ENCODE measurements at places on chromosomes 1 and 21.

DNA sequence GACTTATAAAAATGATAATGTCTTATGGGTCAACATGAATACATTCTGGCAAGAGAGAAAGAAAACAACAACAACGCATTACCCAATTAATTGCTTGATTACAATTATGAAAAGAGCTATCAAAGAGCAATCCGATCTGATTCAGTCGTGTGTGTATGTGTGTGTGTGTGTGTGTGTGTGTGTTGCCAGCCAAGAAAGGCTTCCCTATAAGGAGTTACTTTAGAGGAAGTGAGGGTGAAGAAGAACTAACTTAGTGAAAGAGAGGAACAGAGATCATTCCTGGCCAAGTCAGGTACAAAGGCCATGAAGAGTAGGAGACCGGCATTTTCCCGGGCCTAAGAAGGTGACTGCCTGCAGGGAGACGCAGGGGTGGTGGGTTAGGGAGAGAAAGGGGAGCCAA is 9.4 kb downstream of the TMEM35B start:
- no peak for DNase-seq

- no peak for DNase-seq
Observed at GRCh38 chr1:77847621-77848080, 40.8 kb upstream of the NEXN start.

GRCh38 chr1:59318271-59318860 is 21.5 kb downstream of the FGGY start:
- DNase-seq = no peak

DNA sequence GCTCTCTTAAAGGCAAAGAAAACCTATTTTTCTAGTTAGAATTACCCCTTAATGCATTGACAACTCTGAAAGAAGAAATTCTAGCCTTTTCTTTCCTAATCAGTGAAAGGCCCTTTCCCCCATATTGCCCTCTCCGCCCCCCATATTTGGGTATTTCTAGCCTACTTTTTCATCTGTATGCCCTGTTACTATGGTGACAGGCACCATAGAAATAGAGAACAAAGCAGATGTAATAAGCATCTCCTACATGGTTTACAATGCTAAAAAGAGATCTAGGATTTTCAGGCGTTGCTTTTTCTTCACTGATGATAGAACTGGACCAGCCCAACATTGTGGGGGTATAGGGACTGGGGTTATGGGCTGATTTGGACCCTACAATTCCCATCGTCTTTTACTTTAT is 14.5 kb downstream of the LRRC8B start:
- no peak for DNase-seq

DNA sequence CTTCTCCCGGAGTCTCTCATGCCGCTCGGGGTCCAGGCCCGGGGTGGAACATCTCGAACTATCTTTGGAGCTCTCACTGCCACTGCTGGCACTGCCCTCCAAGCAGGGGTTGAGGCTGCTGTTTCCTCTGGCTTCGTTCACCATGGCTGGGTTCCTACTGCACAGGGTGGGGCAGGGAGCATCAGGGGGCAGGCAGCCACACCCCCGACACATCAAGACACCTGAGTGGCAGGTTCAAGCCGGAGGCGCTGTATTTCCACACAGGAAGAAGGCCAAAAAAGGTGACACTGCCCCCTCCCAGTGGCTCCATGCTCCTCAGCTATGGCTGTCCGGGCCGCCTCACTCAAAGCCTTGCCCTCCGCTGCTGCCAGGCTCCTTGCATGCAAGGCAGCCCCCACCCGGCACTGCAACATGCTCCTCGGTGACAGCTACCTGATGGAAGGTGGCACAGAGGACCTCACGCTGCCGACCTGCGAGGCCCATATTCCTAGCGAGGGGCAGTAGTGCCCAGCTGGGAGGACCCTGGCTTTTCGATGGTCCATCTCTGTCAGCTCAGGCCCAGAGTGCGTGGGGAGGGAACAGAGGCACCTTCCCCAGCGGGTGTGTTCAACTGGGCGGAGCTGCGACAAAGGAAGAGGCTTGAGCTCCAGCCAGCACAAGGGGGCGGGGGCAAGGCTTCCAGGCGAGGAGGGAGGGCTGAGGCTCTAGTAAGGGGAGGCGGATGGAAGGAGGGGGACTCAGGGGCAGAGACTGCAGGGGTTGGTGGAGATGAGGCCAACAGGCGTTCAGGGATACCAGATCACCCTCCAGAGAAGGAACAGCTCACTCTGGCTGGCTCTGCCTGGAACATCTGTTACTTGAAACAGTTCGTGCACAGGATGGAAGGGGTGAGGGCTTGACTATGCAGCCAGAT is 2.5 kb downstream of the MTHFR start:
- DNase-seq = peak; percentile 81

DNA sequence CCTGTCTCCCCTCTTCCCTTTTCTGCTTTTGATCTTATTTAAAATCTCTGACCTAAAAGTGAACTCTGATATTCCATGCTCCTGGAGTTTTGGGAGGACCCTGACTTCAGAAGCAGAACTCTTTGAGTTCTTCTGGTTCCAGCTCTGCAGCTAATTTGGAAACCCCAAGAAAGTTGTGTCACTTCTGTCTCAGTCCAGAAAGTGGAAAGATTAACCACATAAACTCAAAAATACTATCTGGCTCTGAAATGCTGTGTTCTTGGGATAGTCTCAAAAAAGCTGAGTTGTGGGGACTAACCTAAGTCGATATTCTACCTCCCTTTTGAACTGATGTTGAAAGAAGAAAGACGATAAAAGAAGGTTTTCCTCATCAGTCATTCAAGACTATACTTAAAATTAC is 59.8 kb downstream of the ITPKB start:
- DNase-seq = no peak

DNA sequence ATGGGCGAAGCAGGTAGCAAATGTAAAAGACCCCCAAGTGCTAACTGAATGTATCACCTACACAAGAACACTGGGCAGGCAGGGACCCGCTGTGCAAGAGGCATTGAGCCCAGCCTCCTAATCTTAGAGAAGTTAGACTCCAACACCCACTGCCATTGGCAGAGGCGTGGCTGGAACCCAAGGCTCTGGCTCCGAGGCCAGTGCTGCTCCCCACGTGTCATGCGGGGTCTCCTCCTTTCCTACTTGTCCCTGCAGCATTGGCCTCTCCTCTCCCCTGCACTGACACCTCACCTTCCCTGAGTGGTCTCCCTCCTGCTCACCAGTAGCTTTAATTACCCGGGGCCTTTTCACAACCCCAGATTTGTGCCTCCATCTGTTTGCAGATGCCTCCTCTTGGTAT is 107.0 kb downstream of the GALNT2 start:
- DNase-seq = no peak

GRCh38 chr1:67632356-67632755 is 52.6 kb upstream of the GADD45A start:
- DNase-seq = no peak

DNA sequence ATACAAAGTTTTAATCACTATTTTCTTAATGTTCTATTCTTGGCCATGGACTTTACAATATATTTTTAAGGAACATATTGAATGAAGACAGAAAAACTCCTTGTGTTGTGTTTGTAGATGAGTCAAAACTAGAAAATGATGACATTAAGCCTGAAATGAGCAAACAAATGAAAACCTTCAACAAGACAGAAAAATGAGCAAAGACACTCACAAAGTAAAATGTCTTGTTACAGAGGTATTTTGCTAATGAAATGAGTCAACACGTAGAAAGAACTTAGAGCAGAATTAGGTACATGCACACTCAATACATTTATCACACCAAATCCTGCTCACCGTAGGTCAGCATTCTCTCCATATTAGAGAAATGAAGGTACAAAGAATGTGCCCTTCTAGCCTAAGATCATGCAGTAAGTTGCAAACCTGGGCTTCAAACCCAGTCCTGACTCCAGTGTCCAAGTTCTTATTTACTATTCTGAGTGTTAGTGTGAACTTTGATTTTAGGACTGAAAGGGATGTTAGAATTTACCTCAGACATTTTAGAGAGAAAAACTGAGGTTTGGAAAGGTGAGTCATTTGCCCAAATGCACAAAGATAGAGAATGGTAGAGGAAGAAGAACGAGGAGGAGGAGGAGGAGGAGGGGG is 133.9 kb upstream of the SGIP1 start:
- DNase-seq = no peak

DNA sequence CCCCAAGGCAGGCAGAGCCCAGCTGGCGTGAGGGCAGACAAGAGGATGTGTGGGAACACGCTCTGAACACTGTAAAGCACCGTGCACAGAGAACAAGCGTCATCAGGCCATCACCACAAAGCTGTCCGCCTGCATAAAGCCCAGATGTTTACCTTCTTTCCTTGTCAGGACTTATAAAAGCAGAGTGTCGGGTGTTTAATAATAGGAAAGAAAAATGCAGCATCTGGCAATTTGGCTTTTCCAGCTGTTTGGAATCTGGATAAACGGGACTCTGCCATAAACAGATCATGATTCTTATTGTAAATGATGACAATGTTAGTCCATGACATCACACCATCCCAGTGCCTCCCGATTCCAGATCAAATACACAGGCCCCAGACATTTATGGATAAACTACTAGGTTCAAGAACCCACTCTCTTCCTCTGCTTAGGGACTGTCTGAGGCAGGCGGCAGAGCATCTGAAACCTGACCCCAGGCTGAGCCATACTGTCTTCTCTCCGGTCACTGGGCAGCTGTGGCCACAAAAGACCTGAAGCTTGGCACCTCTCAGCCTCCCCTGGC is 4.2 kb downstream of the GLIS1 start:
- no peak for DNase-seq

- no peak for DNase-seq
Observed at GRCh38 chr1:78176448-78176847, 130.7 kb downstream of the GIPC2 start.

- DNase-seq = no peak
Observed at GRCh38 chr21:35359076-35359475, 310.0 kb upstream of the RUNX1 start.

DNA sequence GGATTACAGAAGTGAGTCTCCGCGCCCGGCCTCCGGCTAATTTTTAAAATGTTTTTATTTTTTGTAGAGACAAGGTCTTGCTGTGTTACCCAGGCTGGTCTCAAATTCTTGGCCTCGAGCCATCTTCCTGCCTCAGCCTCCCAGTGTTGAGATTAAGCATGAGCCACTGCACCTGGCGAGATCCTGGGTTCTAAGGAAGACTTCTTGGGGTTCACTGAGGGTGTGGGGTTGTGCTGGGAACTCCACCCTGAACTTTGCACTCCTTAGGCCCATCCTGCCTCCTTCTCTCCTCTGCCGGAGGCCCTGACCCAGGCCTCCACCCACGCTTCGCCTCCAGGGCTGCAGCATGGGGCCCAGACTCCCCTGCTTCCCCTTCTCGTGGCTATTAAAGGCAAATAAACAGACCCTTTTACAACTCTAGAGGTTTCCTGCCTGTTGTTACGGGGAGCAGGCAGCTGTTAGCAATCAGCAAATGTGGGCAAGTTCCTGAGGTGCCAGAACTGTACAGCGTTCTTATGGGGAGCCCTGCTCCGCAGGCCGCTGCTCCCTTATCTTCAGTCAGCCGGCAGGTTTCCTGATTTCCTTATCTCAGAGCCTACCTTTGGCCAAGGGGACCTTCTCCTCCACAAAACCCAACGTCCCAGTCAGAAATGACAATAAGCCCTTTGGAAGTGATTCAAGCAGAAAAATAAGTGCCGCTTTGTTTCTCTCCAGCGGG is 41.0 kb upstream of the LIN9 start:
- DNase-seq = no peak

GRCh38 chr1:76682138-76682537 is 185.1 kb upstream of the ST6GALNAC5 start:
- DNase-seq = no peak

GRCh38 chr1:109513110-109513710 is 3.7 kb upstream of the AMIGO1 start:
- DNase-seq = no peak

DNA sequence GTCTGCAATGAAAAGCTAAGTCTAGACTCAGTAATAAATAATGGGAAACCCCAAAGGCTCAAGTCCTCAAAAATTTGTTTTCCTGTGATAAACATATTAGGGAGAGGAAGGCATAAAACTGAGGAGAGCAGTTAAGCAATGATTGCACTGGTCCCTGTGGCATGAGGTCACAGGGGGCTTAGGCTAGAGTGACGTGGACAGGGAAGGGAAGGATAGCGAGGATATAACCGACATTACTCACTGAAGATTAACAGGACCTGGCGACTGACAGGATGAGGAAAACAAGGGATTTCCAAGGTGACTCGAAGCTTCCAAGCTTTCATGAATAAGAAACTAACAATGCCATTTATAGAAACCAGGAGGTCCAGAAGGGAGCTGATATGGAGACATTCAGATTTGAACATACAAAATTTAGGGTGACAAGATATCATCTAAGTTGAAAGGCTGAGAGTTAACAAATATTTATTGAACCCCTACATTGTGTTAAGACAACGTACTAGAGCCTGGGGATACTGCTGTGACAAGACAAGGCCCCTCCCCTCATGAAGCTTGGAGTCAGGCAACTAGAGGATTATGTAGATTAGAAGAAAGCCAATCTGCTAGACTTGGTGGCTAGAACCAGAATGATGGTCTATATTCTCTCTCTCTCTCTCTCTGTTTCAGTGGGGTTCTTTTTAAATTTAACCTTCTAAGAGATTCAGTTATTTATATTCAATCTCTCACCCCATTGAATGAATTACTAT is 33.2 kb upstream of the PKN2 start:
- DNase-seq = no peak

- no peak for DNase-seq
Observed at GRCh38 chr1:57206038-57206437, 217.8 kb downstream of the DAB1 start.

- no peak for DNase-seq
Observed at GRCh38 chr1:160883581-160884513, 1.1 kb downstream of the ITLN1 start.

DNA sequence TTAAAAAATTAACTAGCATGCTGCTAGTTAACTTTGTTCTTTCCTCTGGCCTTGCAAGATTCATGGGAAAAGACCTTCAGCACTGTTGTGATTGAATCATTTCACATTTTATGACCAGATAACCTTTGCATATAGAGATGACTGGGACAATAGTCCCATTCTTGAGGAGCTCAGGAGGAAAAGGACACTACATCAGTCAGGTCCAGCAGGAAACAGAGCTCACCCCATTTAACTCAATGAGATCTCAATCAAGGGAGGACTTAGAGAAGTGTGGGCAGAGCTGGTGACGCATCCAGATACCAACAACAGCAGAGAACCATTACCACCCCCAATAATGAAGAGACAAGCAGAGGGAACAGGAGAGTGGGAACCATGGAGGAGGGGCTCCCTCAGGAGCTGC is 109.4 kb upstream of the GUCA2B start:
- no peak for DNase-seq

DNA sequence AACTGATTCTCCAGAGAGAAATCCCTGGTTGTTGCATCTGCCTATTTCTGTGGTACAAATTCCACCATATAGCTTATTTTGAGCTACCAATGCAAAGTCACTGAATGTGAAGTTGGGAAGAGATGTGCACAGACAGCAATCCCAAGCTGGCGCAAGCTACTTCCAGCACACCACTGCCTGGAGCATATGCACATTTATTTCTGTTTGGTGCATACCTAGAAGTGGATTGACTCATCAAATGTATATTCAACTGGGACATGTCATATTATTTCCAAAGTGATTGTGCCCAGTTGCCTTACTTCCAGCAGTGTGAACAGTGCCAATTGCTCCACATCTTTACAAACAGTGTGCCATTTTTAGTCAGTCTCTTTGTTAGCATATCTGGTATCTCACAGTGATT is 58.2 kb upstream of the PLD5 start:
- no peak for DNase-seq

GRCh38 chr1:160307118-160307791 is 22.3 kb upstream of the PEX19 start:
- DNase-seq = no peak

All from activated CD8-positive, alpha-beta memory T cell treated with anti-CD3 and anti-CD28 coated beads, Interleukin-2, amount 50 U/mL, for 48 hours (primary cell).